Testis (tissue), 5 donors: ENCODE measurements at places on chromosomes 1 and 21. TPM values are rescaled to one million over a fixed set of nuclear protein-coding genes. Genes with fewer than 3 reads are reported as not detected.

- no peak for DNase-seq
Measured at GRCh38 chr1:20124456-20125057, 5.2 kb upstream of the PLA2G2D start.

DNA sequence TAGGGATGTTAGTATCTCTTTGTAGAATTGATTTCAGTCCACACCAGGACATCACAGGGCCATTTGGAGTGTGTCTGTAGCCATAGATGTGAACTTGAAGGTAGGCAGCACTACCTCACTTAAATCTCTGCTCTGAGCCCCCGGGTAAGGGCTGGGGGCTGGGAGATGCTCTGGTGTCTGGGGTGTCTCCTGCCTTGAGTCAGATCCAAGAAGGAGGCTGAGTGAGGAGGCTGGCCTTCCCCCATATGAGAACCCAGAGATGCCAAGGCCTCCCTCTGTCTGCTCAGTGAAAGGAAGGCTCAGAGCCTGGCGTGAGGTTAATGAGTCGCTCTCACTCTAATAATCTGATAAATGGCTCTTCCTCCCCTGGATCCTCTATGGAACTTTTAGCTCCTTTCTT, 161.6 kb downstream of the ACTL8 start:
- no peak for DNase-seq

- DNase-seq = no peak
Measured at GRCh38 chr21:14554948-14555347, 8.8 kb upstream of the SAMSN1 start.

GPR37L1 gene
- 0.42 TPM for polyA plus RNA-seq

UTS2 gene
- polyA plus RNA-seq = 1.1 TPM

DNA sequence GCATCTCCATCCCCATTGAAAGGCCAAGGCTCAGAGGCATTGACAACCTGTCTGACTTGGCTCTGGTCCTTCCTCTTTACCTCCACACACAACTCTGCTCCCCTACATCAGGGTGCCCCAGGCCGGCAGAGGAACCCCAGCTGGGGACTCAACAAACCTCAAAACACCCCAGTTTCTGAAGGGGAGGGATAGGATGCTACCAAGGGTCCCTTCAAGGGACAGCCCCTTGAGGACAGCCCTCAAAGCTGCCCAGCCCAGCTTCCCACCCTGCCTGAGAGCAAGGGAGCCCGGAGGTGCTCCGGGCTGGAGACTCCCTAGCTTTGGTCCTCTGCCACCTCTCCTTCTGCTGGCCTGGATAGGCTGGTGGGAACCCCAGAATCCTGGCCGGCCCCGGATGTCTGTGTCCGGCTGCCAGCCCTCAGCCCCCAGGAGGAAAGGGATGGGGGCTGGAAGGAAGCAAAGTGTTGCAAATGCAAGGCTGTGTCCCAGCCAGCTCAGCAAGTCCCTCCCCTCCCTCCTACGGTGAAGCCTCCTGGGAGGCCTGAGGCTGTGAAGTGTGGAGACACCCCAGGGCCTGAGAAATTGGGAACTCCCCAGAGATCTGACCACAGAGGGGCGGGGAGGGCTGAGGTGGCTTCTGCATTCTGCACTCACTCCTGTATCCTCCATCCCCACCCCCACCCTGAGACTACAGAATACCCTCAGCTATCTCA, 1.1 kb upstream of the MARCKSL1 start:
- no peak for DNase-seq

GRCh38 chr21:29170944-29171343, 40.5 kb downstream of the MAP3K7CL start:
- no peak for DNase-seq

GRCh38 chr1:183922197-183922596, 115.3 kb downstream of the COLGALT2 start:
- no peak for DNase-seq

DNA sequence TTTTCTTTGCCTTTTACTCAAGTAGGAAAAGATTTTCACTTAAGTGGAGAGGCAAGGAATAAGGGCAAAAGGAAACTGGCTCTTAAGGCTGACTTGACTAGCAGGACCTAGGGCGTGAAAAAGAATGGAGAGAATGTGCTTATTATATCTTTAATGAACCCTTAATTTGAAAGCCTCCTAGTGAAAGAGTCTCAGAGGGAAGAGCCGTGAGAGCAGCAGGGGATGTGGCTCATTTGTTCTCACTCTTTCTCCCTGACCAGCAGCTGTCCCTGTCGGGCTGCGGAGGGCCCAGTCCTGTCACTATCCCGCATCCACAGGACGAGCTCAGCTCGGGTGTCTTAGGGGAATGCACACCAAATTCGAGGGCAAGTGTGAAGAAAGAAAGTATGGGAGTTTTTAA, 180.1 kb downstream of the EDEM3 start:
- peak; percentile 35 for DNase-seq

DNA sequence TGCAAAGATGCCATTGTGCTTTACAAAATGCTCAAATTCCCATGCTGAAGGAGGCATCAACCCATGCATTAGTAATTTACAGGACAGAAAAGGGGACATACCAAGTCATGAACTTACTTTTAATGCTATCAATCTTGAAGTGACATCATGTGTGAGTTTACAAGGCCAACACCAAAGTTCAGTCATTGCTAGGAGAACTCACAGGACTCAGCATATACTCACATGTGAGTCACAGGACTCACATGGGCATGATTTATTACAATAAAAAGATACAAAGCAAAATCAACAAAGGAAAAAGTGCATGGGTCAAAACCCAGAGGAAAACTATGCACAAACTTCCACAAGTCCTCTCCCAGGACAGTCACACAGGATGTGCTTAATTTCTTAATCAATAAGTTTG, 1656.0 kb downstream of the MRPL39 start:
- no peak for DNase-seq

CCDC17 gene
- 4.4 TPM for polyA plus RNA-seq

ABL2 gene
- 12.4 TPM for polyA plus RNA-seq

DNA sequence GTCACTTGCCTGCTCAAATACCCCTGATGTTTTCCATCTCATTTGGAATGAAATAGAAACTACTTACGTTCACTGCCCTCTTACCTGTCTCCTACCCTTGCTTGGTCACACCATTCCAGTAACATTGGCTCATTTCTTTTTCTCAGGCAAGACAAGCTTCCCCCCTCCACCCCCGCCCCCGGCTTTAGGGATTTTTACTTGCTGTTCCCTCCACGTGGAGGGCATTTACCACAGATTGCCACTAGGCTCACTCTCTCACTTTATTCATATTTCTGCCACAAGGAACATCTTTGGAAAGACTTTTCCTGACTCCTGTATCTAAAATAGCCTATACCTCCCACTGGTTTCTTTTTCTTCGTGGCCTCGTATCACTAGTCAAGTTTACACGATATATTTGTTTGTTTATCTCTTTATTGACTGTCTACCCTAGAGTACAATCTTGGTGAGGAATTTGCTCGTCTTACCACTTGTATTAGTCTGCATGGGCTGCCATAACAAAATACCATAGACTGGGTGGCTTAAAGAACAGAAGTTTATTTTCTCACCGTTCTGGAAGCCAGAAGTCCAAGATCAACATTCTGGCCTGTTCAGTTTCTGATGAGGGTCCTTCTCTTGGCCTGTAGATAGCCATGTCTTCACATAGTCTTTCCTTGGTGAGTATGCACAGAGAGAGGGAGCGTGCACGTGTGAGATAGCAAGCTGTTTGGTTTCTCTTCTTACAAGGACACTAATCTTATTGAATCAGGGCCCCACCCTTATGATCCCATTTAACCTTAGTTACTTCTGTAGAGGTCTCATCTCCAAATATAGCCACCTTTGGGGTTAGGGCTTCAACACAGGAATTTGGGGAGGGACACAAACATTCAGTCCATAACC, 126.2 kb downstream of the NRDC start:
- no peak for DNase-seq

GRCh38 chr1:160474392-160475242, 48.4 kb downstream of the SLAMF6 start:
- DNase-seq = no peak

ITLN2 gene
- 1.5 TPM for polyA plus RNA-seq

GRCh38 chr1:189500778-189501177, 976.9 kb downstream of the BRINP3 start:
- DNase-seq = no peak

JAM2 gene
- polyA plus RNA-seq = 76.2 TPM

DNA sequence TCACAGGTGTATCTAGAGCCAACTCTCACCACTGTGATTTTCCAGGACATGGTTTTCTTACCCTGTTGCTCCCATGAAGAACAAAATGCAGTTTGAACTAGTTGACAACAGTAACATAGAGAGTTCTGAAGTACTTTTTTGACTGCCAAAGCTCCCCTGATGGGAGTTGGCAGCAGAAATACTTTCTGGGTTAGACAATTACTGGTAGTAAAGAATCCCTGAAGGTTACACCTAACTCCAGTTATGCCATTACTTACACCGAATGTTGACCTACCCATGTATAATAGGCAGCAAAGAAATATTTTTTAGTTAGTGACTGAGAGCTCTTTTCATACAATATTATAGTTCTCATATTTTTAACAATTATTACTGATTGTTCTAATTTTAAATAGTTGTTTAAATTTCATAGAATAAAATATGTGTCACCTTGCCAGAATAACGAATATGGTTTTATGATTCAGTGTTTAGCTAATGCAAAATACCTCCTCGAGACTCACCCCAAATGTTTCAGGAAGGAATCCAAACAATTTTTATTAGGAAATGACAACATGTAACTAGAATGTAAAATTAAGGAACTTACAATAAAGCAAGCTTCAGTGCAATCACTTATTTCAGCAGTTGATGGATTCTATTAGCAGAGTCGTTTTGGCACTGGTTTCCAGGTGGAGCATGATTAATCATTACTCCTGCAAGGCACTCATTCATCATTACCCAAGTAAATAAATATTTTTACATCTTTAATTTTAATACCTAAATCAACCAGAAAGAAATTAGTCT, 237.6 kb downstream of the MRPL39 start:
- DNase-seq = no peak

GRCh38 chr21:33884376-33885171, 31.0 kb downstream of the ATP5PO start:
- DNase-seq = no peak

NBPF14 gene
- polyA plus RNA-seq = 46.7 TPM

GRCh38 chr1:32228771-32229170, 6.6 kb downstream of the EIF3I start:
- no peak for DNase-seq

EXTL1 gene
- polyA plus RNA-seq = 1.3 TPM

DNA sequence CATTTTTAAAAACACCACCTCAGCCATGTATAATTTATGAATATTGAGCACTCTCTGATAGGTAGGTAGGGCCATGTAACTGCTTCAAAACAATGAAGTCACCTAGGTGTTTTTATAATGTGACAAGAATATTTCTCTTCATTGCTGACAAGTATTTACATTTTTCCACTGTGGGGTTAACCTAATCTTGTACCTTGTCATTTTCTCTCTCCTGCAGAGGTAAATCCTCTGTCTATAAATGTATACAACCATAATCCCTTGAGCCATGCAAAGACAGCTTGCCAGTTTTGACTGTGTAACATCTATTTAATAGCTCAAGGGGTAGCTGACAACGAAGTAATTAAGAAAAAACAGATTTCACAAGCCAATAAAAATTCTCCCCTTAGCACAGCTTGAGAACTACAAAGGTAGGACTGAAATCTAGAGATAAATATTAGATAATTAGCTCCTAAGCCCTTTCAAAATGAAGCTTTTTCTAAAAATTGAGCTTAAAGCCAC, 137.6 kb upstream of the POGK start:
- DNase-seq = no peak

GRCh38 chr1:60343736-60344135, 270.2 kb upstream of the C1orf87 start:
- DNase-seq = no peak

GPR161 gene
- 3.7 TPM for polyA plus RNA-seq

- DNase-seq = peak; percentile 83
Measured at GRCh38 chr1:239987103-239987745, 104.5 kb upstream of the FMN2 start.

DNA sequence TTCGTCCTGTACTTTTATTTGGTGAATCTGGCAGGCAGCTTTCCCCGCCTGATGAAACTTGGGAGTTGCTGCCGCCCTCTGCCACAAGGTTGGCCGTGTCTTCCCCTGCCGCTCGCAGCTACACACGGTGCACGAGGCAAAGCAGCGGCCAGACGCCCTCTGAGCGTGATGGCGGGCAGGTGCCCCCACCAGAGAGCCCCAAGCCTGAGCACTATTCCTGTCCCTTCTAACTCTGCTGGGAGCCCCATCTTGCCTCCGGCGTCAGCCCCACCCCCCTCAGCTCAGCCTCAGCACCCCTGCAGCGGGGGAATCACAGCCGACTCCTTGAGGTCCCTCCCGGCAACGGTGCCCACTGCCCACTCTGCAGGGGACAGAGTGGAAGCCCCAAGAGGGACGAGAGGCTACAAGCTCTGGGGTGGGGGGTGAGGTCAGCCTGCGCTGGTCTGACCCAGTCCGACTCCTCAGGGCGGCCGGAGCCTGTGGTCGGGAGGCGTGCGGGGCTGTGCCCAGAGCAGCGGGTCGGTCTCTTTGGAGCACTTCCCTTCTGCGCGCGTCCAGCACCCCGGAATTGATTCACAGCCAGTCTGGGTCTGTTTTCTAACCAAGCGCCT, 41.3 kb downstream of the RIPK4 start:
- DNase-seq = no peak

- no peak for DNase-seq
Measured at GRCh38 chr1:91806181-91806768, 79.7 kb downstream of the TGFBR3 start.

- DNase-seq = no peak
Measured at GRCh38 chr1:89310505-89310904, 37.8 kb upstream of the GBP5 start.

DNA sequence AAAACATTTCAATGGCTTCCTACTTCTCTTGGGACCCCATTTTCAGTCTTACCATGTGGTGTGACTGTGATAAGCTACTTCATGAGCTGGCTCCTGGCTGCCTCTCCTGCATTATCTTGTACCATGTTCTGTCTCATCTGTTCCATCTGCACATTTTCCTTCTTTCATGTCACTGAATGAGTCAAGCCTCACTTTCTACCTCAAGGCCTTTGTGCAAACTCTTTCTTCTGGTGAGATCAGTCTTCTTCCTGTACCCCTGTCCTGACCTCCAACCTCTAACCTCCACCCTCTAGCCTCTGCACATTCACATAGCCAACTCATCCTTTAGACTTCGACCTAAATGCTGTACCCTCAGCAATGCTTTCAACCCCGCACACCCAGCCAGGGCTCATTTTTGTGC, 9.6 kb upstream of the FAM78B start:
- no peak for DNase-seq

- no peak for DNase-seq
Measured at GRCh38 chr21:31262728-31263127, 81.3 kb downstream of the TIAM1 start.

DNA sequence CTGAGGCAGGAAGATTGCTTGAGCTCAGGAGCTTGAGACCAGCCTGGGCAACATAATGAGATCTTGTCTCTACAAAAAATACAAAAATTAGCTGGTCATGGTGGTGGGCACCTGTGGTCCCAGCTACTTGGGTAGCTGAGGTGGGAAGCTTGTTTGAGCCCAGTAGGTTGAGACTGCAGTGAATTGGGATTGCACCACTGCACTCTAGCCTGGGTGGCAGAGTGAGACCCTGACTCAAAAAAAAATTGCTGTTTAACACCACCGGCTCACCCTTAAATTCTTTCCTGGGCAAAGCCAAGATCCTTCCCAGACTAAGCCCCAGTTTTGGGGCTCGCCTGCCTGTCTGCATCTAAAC, 6.6 kb upstream of the NSUN4 start:
- no peak for DNase-seq

GRCh38 chr1:38451541-38451993, 405.0 kb upstream of the POU3F1 start:
- DNase-seq = no peak

GRCh38 chr1:87197156-87197555, 131.5 kb upstream of the LMO4 start:
- DNase-seq = no peak

AADACL4 gene
- polyA plus RNA-seq = 0.66 TPM
